ENCODE measurements at places on chromosomes 6 and 20.

- no peak for DNase-seq
Observed at GRCh38 chr6:6330407-6330806, 9.9 kb upstream of the F13A1 start.

GRCh38 chr6:111105578-111105977 is 18.3 kb downstream of the SLC16A10 start:
- DNase-seq = no peak

DNA sequence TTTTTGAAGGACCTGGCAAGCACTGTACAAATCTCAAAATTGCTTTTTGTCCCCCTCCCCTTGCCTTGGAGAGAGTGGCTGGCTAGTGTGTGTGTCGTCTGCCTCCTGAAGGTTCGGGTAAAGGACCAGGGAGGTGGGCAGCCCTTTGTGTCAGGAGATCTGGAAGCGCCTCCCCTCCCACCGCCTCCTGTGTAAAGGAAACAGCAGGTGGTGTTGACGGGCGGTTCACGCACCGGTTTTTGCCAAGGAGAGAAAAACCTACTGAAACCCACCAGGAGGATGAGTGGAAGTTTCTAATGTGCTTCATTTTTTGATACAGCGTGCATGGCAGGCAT is 1.2 kb downstream of the ENTPD6 start:
- no peak for DNase-seq

GRCh38 chr20:48530957-48531356 is 296.8 kb downstream of the PREX1 start:
- DNase-seq = no peak

- no peak for DNase-seq
Observed at GRCh38 chr6:6769466-6769865, 180.9 kb downstream of the LY86 start.

DNA sequence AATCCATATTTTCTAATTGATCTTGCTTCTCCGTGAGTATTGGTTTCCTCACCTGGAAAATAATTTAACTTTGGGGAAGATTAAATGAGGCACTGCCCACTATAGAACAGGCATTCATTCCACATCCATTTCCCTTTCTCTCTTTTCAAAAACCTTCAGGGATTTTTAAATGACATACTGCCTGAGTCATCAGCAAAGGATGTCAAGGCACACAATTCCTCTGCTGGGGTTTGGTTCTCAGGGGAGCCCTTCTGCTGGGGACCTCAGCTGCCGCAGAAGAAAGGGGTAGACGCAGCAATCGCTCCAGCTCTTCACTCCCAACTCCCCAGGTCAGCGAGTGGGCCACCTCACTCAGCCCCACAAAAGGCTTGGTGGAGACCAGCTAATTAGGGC is 90.7 kb upstream of the BACH2 start:
- no peak for DNase-seq

DNA sequence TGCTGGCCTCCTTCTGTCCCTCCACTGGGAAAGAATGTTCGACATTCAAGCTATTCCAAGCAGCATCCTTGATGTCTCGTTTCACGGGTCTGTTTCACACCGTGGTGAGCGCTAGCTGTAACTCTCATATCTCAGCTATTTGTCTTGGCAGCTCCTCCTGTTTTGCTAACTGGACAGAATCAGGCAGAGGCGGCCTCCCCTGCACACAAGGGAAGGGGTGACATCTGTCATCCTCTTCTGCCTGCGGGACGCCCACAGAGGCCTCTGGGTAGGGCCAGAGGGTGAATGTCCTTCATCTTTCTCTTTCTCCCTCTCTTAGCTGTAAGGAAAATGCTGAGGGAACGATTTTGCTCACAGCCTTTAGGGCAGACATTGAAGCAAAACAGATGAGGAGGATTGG is 232.8 kb upstream of the GMDS start:
- DNase-seq = no peak

GRCh38 chr20:24148372-24148771 is 159.8 kb upstream of the GGTLC1 start:
- DNase-seq = peak; percentile 99

DNA sequence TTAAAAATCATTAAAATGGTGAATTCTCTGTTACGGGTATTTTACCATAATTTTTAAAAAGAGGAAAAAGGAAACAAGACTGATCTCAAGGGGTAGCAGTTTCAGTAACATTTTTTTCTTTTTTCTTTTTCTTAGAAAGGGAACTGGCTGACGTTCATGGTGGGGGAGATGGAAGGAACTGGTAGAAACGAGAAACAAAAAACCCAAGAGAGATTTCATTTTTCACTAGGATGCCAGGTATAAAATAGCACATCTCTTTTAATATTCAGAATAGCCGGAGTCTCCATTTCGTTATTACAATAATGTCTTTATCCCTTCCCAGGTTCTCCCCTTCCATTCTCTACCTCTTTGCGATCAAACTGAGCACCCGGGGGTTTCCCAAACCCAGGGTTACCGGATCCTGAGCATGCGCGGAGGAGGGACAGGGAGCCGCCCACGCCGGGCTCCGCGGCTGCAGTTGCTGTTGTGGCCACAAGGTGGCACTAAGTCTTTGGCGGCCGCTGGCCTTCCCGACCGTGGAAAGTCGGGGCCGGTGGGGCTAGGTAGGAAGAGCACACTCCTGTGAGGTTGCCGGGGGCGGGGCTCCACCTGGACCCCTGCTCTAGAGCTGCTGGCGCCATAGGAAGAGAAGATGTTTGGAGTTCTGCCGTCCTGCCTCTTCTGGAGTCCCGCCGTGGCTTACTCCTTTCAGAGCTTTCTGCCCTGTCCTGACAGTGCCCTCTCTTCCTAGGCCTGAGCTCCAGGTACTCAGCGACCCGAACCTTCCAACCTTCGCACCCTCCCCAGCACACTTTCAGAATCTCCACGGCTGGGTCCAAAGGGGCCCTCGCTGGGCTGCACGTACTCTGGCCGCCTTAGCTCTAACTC is 146.8 kb downstream of the SH3BGRL2 start:
- DNase-seq = peak; percentile 57

DNA sequence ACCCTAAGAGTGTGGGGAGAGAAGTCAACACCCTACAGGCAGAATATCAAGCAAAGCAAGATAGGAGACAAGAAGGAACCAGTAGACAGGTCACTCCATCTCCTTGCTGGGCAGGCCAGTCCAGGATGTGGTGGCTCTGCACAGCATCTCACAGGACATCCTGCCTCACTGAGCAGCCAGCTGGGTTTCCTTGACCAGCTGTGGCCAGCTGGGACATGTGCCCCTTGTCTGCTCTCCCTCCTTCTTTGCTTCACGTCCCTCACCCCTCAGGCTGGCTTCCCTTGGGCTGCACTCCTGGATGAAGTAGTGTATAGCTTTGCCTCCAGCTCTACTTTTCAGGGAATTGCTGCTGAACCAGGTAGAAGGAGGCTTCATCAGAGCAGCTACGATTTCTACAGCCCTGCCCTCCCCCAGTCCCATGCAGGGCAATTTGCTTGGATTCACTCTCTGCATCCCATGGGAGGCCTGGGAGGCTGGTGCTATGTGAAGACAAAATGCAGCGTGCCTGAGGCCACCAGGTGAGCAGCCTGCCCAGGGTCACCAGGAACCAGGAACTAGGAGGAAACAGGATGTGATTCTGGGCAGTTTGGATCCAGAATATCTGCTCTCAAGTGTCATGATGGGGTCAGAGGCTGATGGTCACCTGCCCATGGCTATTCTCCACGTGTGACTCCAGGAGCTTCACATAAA is 110.0 kb upstream of the PMEPA1 start:
- no peak for DNase-seq

GRCh38 chr20:688809-689212 is 13.2 kb upstream of the SCRT2 start:
- DNase-seq = no peak

DNA sequence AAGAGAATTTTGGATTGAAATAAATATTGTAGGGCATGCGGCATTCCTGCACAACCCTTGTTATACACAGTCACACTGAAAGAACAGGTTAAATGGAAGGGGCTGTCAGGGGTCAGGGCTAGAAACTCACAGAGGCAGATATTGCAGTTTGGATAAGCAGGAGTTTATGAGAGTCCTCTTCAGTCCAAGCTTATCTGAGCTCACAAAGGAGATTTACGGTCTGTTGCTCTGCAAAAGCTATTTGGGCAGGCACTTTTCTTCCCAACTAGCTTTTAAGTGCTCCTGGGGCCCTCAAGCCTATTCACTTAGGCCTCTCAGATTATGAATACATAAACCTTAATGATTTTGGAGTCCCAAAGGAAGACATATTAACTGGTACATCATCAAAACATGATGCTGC is 156.2 kb downstream of the SOX4 start:
- DNase-seq = no peak

DNA sequence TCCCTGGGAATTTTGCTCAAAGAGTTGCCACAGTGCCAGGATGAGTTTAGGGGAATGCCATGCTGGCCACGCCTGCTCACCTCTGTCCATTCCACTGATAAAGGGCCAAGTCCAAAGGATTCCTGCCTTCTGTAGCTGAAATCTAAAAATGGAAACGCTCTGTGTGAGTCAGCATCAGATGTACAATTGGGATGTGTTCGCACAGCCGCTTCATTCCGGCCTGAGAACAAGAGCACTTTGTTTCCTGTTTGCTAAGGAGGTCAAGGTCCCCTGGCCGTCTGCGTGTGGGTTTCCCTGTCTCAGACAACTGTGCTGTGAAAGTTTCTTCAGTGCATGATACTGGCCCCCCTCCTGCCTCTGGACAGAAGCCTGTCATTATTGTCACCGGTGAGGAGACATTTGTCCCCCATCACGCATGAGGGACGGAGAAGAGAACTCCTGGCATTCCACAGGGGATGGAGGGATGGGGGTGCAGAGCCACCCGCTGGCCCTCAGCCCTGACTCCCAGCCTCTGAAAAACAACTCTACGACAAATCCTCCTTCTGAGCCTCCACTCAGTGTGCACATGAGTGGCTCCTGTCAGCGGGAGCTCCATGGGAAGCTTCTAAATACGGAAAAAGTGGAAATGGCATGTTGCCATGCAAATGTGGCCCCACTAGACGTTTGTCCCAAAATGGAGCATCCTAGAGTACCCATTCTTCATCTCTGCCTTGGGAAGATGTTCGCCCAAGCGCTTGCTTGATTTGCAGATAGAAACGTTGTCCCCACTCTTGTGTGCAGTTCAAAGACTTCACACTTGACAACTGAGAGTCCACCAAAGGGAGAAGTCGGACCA is 143.5 kb upstream of the AFDN start:
- DNase-seq = peak; percentile 29

GRCh38 chr6:135938576-135939207 is 87.2 kb downstream of the PDE7B start:
- DNase-seq = peak; percentile 43

GRCh38 chr20:13009682-13010406 is 1.1 kb downstream of the SPTLC3 start:
- DNase-seq = peak; percentile 98

DNA sequence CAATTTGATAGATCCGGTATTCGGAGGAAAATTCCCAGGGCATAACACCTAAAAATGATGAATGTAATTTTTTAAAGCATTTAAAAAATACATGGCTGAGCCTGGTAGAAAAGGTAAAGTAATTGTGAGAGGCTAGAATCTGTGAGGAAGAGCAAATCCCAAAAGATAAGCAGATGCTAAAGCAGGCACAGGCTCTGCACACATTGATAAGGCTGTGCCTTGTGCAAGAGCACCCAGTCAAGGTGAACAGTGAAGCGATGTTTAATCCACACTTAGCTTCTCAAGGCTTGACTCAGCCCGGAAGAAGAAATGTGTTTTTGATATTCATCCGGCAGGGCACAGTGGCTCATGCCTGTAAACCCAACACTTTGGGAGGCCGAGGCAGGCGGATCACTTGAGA is 5.1 kb upstream of the EPB41L2 start:
- DNase-seq = no peak

GRCh38 chr6:145819994-145820393 is 5.4 kb upstream of the FBXO30 start:
- no peak for DNase-seq

- DNase-seq = no peak
Observed at GRCh38 chr20:56228021-56228420, 20.5 kb upstream of the MC3R start.

DNA sequence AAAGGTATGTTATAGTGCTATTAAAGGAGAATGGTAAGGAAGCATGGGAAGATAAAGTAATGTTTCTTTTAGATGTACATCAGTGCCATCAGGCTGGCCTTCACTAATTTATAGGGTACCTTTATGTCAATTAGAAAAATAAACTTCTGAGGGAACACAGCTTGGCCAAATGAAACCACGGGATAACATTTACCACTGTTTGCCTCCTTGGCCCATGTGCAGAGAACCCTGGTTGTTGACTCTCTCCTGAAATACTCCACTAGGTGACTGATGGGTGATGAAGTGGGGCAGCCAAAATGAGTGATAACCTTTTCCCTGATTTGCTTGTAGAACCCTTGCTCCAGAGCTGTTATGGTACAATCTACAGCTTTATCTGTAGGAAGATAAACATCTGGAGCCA is 9.5 kb downstream of the TRIM38 start:
- DNase-seq = no peak

GRCh38 chr20:44886266-44886651 is 754 bp downstream of the YWHAB start:
- DNase-seq = no peak

DNA sequence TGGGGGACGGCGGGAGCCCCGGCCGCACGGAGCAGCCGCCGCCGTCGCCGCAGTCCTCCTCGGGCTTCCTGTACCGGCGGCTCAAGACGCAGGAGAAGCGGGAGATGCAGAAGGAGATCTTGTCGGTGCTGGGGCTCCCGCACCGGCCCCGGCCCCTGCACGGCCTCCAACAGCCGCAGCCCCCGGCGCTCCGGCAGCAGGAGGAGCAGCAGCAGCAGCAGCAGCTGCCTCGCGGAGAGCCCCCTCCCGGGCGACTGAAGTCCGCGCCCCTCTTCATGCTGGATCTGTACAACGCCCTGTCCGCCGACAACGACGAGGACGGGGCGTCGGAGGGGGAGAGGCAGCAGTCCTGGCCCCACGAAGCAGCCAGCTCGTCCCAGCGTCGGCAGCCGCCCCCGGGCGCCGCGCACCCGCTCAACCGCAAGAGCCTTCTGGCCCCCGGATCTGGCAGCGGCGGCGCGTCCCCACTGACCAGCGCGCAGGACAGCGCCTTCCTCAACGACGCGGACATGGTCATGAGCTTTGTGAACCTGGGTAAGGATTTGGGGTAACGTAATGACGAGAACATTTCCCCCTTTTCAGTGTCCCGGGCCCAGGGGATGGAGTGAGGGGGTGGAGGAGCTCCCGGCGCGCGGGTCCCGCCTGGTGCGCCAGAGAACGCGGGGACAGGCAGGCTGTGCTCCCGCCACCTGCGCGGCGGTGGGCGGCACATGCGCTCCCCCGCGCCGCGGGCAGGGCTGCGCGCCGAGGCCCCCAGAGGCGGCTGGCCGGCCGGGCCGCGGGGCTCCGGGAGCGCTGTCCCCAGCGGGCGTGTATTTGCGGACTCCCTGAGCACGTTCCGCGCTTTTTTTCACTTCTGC is 1.4 kb downstream of the BMP6 start:
- no peak for DNase-seq

DNA sequence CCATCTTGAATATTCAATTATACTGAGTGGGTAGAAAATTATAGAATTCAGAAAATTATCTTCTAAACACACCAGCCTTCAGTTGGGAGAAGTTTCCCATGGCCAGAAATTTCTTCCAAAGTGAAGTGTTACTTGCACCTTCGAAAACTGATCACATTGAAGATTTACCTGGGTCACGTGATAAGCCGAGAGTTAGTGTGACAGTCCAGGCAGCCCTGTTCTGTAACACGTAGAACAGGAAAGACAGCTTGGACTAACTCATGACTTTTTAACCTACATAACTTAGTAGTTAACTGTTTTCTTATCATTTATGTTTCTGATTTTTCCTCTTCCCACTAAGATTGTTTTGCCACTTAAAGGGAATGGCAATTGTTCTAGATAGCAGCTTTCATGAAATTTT is 118.3 kb upstream of the MTHFD1L start:
- no peak for DNase-seq

- DNase-seq = no peak
Observed at GRCh38 chr20:14142171-14142570, 146.9 kb downstream of the MACROD2 start.

Measured in MV-4-11 (cell line).